Activated CD4-positive, CD25-positive, alpha-beta regulatory T cell treated with anti-CD3 and anti-CD28 coated beads, Interleukin-2, amount 50 U/mL, for 24 hours (primary cell): ENCODE measurements at places on chromosomes 11 and 22.

GRCh38 chr11:32290783-32291182 is 144.6 kb downstream of the WT1 start:
- no peak for ATAC-seq

GRCh38 chr11:119691020-119691666 is 37.9 kb downstream of the NECTIN1 start:
- peak; percentile 46 for ATAC-seq

DNA sequence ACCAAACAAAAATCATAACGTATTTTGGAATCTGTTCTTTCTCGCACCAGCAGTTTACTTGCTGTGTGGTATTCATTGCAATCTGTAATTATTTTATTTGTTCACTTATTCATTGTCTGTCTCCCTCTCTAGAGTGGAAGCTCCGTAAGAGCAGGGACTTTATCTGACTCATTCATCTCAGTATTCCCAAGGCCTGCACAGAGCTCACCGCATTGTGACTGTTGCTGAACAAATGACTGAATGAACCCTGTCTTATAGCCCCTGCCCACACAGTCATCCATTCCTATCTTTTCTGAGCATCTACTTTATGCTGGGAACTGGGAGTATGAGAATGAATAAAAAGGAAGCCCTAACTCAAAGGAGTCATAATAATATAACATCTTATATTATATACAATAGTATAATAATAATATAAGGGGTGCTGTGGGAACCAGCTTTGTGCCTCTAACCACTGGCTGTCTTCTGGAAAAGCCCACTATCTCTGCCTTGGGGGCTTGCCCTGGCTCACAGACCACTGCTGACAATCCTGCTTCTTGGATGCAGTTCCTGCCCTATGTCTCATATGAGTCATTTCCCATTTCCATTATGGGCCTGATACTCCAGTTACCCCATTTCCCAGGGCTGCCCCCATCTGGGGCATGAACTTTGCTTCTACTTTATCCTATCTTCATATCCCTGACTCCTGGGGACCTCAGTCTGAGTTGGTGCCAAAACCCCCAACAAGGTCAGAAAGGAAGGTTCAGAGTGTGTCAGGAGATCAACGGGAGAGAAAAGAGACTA is 11.0 kb downstream of the XRRA1 start:
- ATAC-seq = no peak

GRCh38 chr11:126861796-126862459 is 138.6 kb downstream of the KIRREL3 start:
- no peak for ATAC-seq

- ATAC-seq = no peak
Observed at GRCh38 chr22:29477723-29478318, 2.2 kb upstream of the NEFH start.

DNA sequence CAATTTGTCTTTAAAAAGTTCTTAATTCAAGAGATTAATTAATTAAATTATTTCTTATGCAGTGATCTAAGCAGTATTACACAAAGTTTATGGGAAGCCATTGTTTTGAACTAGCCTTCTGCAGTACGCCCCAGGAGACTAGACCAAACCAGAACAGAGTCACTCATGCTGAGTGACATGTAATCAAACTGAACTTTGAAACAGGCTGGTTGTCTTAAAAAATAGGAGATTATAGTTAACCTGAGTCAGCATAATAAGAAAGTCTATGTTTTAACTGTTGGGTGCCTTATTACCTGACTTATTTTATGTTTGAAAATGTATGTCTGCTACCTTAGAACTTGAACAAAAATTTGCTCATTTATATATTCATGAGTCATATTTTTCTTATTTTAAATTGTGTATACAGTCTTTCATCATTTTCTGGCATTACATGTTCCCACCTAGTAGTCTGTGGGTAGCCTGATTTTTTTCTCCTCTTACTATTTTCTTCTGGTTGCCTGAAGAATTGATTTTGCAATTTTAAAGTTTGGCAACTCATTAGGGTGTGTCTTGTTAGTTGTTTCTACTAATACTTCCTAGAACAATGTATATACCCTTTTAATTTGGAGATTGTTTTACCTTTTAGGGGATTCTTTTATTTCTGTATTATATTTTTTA is 161.4 kb downstream of the AASDHPPT start:
- ATAC-seq = no peak

- ATAC-seq = no peak
Observed at GRCh38 chr11:35404388-35404775, 15.0 kb downstream of the SLC1A2 start.

GRCh38 chr11:135006800-135007199 is 594.8 kb upstream of the B3GAT1 start:
- ATAC-seq = no peak

DNA sequence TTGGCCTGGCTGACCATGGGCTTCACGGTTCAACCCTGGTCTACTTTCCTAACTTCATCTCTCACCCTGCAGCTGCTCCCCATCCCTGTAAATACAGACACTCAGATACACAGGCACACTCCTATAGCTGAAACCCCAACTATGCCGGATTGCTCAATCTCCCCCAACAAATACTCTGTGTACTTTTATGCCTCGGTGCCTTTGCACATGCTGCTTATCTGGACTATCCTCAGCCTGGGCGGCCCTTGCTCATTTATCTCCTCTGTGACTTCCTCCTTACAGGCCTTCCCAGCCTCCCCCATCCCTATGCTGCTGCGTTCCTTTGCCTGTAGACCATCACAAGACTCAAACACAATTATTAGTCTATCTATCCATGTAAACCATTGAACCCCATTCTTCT is 76.6 kb downstream of the PKNOX2 start:
- no peak for ATAC-seq

GRCh38 chr22:36831717-36832116 is 14.9 kb upstream of the PVALB start:
- no peak for ATAC-seq

GRCh38 chr11:96051820-96052219 is 127.9 kb upstream of the MTMR2 start:
- ATAC-seq = peak; percentile 86

GRCh38 chr11:72740060-72740424 is 12.2 kb downstream of the ARAP1 start:
- ATAC-seq = no peak

DNA sequence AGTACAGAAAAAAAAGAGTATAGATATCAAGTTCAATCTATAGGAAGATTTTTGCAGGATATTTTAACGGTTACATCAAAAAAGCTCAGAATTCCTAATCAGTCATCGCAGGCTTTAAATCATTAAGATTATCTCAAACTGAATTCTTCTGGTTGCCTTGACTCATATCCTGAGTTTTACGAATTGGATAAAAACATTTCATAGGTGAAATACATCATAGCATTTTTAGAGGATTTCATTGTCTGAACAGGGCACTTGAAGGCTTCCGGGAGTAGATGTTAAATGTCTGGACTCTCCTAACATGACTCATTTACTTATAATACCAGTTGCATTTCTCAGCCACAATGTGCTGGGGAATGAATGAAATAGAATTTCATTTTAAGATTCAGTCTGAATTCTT is 2216.6 kb upstream of the RAG2 start:
- ATAC-seq = no peak

DNA sequence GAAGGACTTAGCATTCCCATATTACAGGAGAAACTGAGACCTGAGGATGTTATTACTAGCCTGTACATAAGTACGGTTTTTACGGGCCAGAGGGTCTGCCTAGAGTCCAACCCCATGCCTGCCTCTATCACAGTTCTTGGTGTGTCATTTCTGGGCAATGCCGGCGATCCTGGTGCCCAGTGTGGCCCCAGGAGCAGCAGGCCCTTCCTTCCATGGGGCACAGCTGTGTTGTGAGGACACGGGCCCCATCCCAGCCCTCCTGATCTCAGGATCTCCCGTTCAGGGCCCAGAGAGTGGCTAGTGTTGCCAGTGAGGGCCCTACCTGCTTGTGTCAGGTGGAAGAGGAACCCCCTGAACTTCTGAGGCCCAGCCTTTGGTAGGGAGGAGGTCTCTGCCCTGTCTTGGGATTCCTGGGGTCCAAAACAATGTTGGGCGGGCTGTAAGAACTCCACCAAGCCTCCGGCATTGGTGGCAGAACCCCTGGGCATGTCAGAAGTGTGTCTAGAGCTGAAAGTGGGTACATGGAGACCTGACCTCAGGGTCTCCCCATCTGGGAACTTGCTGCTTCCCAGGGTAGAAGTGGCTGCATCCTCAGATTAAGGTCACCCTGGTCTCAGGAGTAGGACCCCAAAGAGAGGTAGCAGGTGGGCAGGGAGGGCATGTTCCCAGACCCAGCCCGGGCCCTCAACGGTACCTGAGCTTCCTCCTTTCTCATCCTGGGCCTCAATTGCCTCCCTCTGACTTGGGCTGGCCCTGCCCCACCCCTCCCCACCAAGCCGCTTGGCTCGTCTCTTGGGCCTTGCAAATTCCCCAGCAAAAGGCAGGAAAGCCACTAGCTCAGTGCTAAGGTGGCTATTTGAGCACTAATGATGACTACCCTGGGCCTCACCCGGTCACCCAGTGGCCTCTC is 74.6 kb upstream of the KCNQ1OT1 start:
- no peak for ATAC-seq

DNA sequence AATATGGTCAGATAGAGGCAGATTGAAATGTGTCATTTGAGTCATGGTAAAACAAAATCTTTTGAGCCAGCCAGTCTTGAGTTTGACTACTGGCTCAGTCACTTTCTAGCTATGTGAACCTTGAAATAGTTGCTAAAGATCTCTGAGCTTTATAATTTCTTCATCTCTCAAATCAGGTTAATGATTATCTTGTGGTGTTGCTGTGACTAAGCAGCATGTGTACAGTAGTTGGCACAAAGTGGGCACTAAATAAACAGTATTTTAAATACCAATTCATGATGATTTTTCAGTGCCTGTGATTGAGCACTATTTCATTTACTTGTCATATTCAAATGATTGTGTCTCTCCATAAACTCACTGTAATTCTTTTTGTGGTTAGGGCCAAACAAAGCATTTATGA is 70.8 kb downstream of the RAB38 start:
- no peak for ATAC-seq

DNA sequence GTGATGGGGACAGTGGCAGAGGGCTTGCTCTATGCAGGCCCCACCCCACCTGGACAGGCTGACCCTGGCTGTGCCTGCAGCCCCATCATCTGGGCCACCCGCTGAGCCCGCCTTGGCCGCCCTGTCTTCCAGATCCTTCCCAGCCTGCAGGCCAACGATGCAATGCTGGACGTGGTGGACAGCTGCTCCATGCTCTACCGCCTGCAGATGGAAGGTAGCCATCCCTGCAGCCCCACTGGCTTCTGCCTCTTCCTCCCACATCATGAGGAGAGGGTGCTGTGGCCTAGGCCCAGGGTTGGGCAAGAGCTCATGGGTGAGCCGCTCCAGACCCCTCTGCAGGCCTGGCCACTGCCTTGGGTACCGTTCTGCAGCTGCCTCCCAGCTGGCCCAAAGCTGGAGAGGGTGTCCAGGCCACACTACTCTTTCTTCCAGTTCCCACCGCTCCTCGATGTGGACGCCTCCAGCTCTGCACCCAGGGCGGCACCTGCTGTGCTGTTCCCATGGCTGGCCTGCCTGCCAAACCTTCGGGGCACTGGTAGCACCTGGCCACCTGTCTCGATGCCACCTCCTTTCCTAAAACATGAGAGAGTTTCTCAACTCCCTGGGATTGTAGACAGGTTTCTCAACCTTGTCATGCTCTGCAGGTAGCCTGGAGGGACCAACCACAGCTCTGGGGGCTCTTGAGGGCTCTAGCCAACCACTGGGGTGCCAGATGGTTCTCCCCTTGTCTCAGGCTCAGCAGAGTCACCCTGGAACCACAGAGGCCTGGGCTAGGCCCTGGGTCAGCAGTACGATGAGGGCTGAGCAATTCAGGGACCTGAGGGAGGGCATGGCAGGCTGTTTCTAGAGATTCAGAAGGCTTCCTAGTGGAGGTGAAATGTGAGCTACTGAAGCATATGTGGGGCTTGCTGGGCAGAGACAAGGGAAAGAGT is 9.5 kb upstream of the GTSE1 start:
- no peak for ATAC-seq

DNA sequence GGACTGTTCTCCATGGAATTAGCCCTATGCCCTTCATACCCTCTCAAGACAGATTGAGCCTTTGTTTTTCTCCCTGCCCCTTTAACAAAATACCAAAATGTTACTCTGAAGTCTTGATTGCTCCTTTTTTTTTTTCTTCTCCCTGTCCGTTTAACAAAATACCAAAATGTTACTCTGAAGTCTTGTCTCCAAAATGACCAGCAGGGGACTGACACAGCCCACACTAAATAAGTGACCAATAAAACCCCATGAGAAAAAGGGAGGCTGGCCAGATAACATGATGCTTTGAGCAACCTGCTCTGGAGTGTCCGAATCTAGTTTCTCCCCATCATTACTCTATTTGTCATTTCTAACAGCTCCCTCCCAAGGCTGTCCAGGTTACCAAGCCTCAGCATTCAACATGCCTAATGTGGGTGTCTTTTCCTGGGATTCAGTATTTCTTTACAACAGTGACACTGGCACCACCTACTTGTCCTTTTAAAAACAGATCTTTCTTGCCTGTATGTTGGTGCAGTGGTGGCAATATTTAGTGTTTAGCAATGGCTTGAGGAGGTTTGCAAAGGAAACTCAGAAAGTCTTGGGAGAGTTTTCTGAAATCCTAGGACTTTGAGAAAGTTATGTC is 42.7 kb upstream of the SLC1A2 start:
- no peak for ATAC-seq

- ATAC-seq = no peak
Observed at GRCh38 chr11:95154514-95154913, 64.9 kb downstream of the ENDOD1 start.

DNA sequence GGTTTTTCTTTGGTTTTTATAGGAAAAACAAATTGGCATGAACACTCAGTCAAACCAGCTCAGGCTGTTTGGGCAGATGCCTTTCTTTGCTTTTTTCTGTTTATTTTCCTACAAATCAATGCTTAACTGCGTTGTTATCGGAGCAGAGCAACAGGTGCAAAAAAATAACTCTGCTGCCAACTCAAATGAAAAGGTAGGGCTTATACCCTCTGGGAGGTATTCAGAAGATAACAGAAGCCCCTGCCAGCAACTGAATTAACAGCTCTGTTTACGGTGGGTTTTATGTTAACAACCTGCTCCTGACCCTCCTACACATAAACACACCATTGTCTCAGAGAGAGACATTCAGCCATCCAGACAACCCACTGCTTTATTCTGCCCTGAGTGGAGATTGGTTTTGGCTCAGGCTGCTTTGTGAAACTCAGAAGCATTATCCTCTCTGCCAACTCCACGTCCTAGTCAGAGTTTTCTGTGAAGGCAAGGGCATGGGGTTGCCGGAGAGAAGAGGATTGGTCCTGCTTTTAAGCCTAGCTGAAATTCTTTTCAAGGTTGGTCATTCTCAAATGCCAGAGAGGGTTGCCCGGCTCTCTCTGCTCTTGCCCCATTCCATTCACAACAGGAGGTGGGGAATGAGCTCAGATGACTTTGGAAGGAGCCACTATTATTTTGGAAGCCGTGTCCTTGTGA is 11.4 kb downstream of the EHF start:
- no peak for ATAC-seq

GRCh38 chr22:17368554-17369438 is 464 bp upstream of the CECR2 start:
- ATAC-seq = no peak

- ATAC-seq = peak; percentile 80
Observed at GRCh38 chr22:38353142-38353629, 36.0 kb upstream of the CSNK1E start.

- peak; percentile 4 for ATAC-seq
Observed at GRCh38 chr11:62105667-62106191, 18.1 kb upstream of the INCENP start.
